ENCODE measurements at places on chromosomes 2 and 18. TPM values are rescaled to one million over a fixed set of nuclear protein-coding genes. Genes with fewer than 3 reads are reported as not detected.

DNA sequence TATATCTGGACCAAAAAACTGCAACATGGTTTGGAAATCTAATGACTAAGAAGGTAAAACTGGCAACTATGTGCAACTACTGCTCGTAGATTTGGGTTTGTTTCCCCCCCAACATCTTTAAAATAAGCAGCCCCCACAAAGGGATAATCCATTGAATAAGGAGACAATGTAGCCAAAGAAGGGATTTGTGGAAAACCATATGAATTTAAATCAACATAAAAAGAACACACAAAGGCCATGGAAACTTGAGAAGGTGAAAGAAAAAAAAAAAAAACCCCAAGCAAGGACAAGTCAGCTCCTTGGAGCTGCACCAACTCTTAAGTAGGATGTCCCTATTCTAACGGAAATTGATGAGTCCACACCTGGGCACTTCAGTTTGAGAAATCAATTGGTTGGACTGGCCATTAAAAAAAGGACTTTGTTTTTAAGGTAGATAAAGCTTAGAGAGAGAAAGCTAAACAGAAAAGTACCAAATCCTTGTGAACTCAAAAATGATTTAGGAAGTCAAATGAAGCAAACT is 53.7 kb upstream of the ST8SIA5 start:
- no peak for DNase-seq

DNA sequence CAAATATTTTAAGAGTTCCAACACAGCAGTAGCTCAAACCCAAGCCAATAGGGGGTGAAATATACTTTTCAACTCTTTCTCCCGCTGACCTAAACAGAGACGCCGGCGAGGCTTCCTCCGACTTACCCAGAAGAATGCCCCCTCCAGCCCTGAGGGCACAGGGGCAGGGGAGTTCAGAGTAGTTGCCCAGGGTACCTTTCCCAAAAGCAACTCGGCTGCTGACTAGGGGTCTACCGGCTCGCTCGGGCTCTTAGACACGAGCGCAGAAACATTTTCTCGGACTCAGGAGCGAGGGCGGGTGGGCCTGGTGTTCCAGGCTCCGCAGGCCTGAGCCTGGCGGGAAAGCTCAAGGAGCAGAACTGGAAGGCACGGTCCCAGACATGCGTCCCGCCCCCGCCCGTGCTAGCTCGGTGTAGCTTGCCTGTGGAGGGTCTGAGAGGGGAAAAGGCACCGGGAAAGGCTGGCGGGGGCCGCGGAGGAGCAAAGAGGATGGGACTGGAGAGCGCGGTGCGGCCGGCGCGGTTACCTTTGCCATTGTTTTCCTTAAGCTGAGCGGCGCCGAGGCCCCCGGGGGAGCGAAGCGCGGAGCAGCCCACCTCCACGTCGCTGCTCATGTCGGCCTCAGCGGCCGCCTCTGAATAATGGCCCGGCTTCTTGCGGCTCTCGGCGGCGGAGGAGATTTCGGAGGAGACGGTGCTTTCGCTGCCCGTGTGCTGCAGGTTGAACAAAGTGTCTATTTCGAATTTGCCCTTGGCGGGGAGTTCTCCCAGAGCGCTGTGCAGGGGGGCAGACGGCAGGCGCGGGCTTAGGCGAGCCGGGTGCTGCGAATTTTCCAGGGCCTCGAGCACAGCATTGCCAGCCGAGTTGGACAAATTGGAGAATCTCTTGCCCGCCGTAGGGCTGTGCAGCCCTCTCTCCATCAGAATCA is 674 bp downstream of the EVX2 start:
- no peak for DNase-seq

GRCh38 chr2:179275253-179276012 is 10.8 kb upstream of the SESTD1 start:
- DNase-seq: no peak

Gene FTCDNL1
- total RNA-seq: 3.3 TPM

GRCh38 chr2:217289907-217290280 is 430.0 kb upstream of the TNP1 start:
- no peak for DNase-seq

GRCh38 chr2:45622336-45623075 is 11.4 kb upstream of the SRBD1 start:
- DNase-seq: no peak

GRCh38 chr2:12921321-12921720 is 204.6 kb downstream of the TRIB2 start:
- no peak for DNase-seq

DNA sequence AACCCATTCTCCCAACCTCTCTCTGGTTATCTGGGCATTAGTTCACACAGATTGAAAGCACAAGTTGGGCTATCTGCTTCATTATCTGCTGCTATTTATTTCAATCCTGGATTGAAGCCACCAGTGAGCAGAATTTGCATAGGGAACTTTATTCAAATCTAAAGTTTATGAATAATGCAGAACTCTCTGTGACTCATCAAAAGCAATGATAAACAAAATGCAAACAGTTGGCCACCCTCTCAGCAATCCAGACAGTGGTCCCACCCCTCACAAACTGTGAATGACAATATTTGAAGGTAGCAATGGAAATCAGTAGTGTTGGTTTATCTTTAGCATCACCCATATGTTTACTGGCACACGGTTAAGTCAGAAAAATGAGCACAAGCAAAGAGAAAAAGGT is 106.8 kb upstream of the TMEM178A start:
- DNase-seq: no peak

Gene ITGB6
- total RNA-seq: 2.9 TPM

- DNase-seq: no peak
Observed at GRCh38 chr18:62345909-62346308, 20.8 kb downstream of the TNFRSF11A start.

DNA sequence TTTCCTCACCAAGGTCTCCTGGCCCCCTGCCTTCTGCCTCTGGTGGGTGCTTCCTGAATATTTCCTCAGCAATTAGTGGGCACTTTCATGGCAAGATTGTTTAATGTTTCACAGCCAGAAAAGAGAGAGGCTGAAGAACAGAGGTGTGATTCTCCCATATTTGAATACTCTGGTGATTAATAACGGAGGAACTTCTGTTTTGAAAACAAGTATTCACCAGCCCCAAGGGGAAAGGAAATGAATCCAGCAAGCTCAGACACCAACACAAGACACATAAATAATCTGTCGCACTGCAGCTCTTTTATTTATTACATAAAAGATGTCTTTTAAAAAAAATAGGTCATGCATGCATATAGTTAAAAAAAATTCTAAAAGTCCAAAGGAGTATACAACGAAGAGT is 57.7 kb downstream of the MRPL35 start:
- DNase-seq: no peak

Gene SLC4A3
- total RNA-seq: 503 TPM

- DNase-seq: no peak
Observed at GRCh38 chr2:235690809-235691450, 197.1 kb downstream of the AGAP1 start.

- no peak for DNase-seq
Observed at GRCh38 chr2:126902859-126903258, 4.2 kb downstream of the TEX51 start.

DNA sequence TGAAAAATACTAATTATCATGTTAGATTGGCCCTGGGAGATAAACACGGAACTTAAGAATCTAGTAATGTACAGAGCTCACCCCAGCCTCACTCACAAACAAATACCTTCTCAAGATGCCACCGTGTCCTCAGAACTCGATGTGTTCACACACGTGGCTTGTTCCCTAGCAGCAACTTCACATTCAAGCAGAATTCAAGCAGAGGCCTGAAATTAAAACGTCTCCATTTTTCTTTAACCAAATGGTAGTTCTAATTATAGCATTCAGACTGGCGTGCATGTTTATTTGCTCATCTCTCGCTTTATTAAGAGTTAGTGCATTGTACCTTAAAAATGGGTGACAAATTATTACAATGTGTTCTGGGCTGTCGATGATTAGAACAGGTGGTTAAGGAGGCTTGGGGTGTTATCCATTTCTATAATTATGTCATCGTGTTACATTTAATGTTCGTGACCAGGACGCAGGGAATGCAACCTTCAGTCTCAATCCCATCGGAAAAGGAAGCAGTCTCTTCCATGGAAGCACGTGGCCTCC is 57.3 kb upstream of the SLC66A3 start:
- DNase-seq: no peak

DNA sequence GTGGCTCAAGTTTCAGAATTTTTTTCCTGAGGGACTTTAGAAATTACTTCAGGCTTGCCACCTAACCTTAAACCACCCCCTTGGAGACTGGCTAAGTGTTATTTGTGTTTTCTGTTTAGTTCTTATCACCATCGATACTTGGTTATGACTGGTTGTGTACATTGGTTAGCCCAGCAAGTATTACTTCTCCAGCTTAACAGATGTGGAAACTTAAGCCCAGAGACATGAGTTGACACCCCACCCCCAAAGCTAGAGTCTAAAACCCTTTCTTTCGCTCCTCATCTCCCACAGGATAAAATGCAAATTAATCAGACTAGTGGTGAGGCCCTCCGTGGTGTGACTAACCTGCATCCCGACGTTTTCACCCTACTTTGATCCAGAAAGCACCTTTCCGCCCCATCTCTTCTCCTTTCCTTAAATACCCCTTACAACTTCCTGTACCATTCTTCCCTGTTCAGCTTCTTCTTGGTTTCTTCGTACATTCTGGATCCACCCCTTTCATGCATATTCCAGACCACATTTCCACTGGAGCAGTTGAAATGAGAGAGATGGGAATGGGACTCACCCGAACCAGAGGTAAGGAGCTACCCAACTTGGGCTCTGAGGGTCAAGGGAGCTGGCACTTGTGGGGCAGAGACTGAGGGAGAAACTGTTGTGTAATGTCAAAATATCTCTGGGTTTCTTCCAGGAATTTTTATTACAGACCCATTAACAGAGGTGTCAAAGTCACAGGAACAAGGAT is 819 bp upstream of the MAP3K2 start:
- no peak for DNase-seq

GRCh38 chr2:218733171-218734021 is 22.8 kb downstream of the TTLL4 start:
- DNase-seq: no peak

- DNase-seq: no peak
Observed at GRCh38 chr2:235516257-235516656, 22.4 kb downstream of the AGAP1 start.

- no peak for DNase-seq
Observed at GRCh38 chr18:78525366-78526111, 454.1 kb upstream of the SALL3 start.

DNA sequence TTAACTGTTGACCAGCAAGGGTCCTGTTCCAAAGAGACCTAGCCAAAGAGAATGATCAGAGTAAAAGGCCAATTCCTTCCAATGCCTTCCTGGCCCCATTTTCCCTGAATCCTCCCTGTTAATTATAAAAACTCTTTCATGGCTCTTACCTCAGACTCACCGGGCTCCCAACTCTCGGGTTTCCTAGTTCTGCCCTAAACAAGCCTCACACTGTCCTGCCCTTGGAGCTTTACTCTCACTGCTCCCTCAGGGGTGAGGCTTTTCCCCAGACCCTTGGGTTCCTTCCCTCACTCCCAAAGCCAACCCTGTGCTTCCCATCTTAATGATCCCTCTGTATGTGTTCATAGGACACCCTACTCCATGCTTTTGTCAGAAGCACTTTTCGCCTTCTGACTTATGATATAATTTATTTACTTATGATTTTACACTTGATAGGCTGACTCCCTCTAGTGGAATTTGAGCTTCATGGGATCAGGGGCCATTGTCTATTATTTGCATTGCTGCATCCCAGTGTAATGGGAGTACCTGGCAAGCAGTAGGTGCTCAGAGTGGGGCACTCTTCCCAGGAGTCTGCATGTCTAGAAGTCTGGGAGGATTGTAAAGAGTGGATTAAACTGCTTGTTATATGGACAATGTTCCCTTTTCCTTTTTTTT is 29.9 kb upstream of the ZNG1B start:
- DNase-seq: no peak

DNA sequence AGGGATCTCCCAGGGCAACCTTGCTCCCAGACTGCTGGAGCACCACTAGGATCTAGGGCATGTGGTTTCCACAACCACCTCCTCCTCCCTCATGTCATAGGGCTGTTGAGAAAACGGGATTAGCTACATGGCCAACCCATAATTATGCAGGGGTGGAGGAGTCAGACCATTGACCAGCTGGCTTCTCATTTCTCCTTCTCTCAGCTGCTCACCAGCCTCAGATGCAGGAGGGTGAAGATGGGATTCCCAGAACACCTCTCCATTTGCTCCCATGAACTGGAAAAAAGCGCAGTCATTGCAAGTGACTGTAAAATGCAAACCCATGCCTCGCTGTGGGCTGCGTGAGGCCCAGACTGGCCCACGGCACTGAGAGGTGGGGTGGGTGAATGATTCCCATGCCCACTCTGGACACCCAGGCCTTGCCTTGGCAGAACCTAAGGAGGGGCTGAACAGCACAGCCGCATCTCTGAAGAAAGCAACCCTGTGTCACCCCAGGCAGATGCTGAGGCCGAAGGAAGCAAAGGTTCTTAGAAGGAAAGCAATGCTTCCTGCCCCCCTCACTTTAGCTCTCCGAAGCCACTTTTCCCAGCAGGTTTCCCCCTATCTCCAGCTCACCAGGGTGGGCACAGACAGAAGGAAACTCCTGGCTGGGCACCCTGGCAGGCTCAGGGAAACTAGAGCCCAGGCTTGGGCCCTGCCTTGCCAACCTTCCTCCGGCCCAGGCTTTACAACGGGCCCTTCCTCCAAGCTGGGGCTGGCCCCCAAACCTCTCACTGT is 69.6 kb upstream of the RTN4 start:
- DNase-seq: no peak

DNA sequence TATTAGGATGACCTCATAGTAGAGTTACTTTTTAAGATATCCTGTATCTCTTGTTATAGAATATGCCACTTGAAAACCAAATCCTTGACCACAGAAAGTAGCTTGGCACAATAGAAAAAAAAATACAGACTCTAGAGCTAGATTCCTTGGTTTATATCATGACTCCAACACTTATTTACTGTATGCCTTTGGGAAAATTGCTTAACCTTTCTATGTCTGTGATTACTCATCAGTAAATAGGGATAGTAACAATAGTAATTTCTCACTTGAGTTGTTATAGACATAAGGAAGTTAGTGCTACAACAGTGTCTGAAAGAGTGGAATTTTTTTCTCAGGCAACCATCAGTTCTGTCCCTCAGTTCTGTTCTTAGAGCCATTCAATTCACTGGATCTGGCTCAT is 193.8 kb downstream of the GULP1 start:
- DNase-seq: no peak

DNA sequence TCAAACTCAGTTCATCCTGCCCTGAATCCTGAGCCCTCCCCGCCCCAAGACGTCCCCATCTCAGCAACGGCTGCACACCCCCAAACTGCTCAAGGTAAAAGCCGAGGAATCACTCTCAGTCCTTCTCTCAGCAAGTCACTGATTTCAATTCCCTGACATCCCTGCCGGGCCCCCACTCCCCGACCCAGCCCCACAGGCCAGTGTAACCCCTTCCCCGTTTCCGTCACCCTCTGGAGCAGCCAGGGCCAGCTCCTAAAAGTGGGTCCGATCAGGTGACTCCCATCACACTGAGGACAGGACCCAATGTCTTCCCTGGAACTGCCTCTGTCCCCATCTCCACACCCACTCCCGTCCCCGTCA is 20.5 kb downstream of the SNORC start:
- DNase-seq: no peak

All from Right ventricle myocardium superior (tissue), 1 donor.